HCT116 (cell line): ENCODE measurements at places on chromosomes 7 and 10.

DNA sequence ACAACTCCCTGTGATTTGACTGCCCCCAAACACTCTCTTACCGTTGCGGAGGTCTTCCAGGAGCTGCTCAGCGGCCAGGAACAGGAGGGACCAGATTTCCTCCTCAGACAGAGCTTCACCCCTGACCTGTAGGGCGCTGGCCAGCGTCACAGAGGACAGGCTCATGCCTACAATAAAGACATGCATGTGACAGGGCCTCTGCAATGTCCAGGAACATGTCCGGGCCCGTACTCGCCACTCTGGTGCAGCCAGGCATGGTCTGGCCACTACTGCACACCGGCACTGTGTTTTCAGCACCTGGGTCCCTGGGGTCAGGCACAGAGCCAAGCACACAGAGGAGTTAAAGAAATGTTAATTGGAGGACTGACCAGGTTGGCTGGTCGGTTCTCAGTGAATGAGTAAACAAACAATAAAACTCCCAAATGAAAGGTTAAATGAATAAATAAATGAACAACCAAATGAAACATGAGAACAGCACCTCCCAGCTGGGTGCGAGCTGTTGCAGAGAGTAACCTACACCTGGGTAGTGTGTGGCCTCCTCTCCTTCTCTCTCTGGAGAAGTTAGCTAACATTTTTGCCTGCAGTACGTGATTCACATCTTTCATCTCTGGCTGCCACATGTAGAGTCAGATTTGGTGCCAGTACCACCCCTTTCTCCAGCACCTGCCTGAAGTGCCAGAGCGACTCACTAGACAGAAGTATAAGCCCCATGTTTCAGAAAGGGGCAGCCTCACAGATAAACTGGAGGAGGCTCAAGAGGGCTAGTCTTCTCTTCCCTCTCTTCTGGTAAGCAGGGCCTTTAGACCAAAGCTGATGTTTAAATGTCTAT is 22.8 kb downstream of the FRMPD2 start:
- DNase-seq = no peak

- no peak for DNase-seq
Measured at GRCh38 chr10:124004663-124005004, 88.8 kb downstream of the CHST15 start.

DNA sequence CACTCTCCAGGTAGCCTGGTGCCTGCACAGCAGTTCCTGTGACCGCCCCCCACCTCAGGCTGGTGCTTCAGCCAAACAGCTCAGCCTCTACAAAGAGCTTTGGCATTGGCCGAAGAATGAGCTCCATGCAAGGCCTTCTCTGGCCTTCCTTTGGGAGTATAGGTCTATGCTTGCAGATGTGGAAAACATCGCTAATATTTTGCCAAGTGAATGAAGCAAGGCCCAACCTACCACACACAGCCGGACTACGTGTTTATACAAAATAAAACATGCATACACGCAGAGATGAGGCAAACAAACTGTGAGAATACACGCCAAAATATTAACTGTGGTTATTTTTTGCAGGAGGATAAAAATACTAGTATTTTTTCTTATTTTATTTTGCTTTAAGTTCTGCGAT is 416.2 kb upstream of the C7orf33 start:
- DNase-seq = no peak

- DNase-seq = no peak
Measured at GRCh38 chr10:22810643-22811465, 96.5 kb upstream of the PIP4K2A start.

- DNase-seq = no peak
Measured at GRCh38 chr7:142918901-142919300, 14.6 kb downstream of the TRPV5 start.

DNA sequence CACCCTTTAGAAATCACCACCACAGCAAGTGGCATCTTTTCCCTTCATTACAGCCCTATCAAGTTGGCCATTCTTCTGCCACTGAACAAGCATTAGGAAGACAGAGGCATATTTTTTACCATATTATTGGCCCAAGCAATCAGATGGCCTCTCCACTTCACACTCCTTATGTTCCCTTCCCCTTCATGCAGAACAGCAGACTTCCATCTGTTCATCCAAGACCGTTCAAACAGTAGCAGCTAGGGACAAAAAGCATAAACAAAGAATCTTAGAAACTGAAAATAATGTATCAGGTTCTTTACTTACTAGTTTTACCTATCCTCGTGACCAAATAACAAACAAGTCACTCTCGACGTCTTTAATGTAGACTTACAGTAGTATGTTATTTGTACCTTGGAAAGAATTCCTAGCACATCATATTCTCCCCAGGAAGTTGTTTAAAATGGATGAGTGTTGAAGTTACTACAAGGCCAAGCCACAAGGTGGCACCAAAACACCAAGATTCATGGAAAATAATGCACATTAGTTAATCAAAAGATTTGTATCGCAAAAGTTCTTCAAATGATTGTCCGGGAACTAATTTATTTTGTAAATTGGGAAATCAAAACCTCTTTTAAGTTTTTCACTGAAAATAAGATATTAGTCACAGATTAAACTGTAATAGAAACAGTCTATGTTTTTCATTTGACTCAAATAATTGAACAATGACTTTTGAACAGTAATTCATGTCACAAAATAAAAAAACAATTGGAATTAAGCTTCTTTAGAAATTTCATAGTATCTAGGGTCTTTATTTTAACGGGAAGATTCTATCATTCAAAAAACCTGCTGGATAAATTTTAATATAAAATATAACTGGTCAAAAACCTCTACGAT is 112.1 kb downstream of the VPS41 start:
- peak; percentile 34 for DNase-seq

GRCh38 chr10:112185959-112186358 is 2.4 kb upstream of the GPAM start:
- DNase-seq = no peak

DNA sequence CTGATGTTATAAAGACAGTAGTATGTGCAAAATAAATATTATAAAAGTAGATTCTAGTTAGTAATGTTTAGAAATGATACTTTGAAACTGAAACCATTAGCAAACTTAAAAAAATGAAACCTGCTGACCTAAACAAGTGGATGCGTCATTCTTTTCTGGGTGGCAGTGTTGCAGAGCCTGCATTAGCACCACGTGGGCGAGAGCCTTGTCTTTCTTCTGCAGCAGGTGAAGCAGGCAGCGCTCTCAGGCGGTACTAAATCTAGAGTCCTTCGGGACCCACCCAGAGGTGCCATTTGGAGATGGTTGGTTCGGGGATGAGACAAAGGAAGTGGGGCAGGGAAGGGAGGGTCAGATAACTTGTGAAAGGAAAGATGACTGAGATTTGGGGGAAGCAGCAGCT is 759.1 kb upstream of the IGFBP3 start:
- no peak for DNase-seq

GRCh38 chr10:12073526-12073925 is 4.8 kb downstream of the DHTKD1 start:
- DNase-seq = no peak

DNA sequence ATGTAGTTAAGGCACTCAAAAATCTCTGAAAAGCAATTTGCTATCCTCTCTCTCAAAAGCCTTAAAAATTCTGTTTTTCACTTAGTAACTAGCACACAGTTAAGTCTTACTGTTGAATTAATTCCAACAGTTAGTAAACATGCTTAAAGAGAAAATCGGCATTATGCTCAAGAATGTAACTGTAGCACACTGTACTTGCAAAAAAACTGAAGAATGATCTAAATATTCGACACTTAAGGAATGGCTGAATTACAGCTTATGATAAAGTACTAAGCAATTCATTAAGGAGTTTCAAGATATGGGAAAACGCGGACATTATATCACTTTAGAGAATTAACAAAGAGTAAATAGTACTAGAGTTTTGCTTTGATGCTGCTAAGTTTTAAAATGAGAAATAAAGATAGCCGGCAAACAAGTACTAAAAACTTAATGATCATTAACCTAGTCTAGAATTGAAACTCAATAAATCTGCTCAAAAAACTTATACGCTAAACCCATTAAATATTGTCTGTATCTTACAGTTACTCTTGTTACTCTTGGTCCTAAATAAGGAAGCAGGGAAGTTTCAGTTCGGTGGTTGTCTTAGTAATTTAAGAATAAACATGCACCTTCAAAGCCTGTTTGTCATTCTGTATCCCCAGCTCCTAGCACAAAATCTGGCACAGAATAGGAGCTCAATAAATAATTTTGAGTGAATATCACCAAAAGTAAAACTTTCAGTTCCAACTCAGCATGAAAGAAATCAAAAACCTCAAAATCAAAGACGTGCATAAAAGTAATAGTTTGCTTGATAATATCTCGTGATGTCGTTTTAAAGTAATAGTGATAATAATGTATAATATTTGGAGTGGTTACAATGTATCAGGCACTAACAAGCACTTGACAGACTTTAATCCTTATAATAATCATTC is 1.2 kb downstream of the TRDMT1 start:
- no peak for DNase-seq

DNA sequence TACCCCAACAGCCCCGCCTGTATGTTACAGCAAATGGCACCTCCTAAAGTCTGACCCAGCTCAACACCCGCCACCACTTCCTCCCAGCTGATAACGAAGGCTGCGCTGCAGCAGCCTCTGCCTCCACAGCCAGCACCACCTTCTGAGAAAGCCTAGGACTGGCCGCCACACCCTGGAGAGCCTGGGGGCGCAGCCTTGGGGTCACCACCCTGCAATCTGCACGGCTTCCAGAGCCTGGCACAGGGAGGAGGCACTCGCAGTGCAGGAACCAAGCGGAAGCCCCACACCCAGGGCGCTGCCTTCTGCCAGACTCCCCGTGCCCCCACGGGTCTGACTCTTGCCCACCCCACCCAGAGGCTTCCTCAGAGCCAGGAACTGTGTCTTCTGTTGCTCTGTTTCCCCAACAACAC is 112.5 kb downstream of the MAD1L1 start:
- DNase-seq = no peak

- no peak for DNase-seq
Measured at GRCh38 chr10:73537709-73538108, 41.9 kb upstream of the PPP3CB start.

GRCh38 chr7:117383483-117384189 is 43.7 kb downstream of the ASZ1 start:
- DNase-seq = no peak

GRCh38 chr7:25116621-25117020 is 8.4 kb downstream of the CYCS start:
- no peak for DNase-seq

DNA sequence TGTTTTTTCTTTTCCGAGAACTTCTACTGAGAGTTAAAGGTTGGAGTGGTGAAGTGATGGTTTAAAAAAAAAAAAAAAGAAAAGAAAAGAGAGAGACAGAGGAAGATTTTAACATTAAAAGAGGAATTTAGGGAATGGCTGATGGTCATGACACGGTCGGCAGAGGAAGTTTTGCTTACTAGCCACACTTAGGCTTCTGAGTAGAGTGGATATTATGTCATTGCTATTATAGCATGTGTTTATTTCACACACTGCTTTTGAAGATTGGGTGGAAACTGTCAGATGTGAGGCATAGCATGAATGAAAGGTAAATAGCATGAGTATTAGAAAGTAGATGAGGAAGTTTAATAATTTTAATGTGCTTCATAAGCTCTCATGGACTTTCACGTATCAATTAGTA is 2.5 kb downstream of the KAT6B start:
- no peak for DNase-seq

DNA sequence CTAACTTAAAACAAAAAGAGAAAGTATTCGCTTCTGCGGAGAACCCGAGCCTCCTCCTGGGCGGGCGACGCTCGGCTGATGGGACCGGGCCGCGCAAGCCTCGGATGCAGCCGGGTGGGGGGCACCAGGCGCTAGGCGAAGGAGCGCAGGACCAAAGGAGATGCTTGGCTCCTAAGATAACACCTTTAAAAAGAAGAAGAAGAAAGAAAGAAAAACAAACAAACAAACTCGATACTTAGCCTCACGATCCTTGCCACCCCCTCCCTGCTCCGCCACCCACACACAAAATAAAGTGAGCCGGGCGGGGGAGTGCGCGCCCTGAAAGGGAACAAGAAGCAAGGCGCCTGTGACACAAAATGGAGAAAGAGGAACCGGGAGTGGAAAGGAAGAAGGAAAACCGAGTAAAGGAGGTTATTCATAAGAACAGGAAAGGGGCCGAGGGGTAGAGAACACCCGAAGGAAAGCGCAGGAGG is 34.0 kb upstream of the EBLN1 start:
- no peak for DNase-seq

- no peak for DNase-seq
Measured at GRCh38 chr7:90345595-90346335, 751 bp upstream of the GTPBP10 start.

DNA sequence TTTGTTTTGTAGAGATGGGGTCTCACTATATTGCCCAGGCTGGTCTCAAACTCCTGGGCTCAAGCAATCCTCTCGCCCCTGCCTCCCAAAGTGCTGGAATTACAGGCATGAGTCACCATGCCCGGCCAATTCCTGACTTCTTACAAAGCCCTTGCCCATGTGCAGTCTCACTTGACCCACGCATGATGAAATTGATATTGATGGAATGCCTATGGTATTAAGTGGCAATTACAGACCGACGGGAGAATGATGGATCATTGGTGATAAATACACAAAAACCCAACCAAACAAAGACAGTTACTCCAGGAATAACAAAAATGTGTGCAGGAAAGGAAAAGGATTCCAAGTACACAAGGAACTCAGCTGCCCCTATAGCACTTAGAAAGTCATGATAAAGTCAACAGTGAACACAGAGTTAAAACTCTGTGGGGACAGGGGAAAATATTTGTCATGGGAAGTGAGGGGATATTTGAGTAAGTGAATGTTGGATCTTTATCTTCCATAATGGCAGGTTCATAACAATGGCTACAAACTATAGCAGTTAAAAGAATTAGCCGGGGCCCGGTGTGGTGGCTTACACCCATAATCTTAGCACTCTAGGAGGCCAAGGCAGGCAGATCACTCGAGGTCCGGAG is 21.6 kb downstream of the HIP1 start:
- peak; percentile 35 for DNase-seq

GRCh38 chr10:32445036-32445435 is 904 bp upstream of the CCDC7 start:
- no peak for DNase-seq

DNA sequence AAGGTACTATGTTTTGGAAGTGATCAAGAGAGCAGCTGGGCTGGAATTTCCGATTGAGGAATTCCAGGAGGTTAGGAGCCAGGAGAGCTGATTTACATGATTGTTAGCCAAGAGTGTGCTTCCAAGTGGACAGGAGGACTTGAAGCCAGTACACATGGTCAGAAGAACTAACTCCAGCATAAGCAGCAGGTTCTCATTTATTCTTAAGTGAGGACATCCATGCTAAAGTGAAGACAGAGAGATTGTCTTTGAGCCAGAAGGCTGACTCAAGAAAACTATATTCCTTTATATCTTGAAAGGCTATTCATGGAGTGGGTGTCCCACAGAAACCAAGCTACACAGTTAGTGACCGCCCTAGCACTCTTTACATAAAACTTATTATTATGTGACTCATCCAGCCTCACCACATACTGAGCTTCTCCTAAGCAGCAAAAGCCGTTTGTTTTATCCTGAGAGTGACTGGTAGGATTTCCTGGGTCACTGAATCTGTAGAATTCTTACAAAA is 56.7 kb upstream of the SEMA3A start:
- no peak for DNase-seq

DNA sequence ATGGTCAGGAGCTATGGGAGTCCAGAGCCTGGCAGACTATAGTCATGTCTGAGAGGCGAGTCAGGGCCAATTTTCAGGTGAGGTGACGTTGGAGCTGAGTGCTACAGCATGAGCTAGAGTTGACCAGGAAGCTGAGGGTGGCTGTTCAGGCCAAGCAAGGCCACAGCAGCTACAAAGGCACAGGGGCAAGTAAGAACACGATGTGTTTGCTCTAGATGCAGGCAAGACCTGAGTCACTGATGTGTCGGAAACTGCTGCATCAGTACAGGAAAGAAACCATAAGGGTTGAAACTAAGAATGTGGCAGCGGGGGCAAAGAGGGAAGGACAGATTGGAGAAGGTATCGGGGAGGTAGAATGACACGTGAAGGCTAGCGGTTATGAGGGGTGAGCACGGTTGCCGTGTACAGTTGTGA is 11.8 kb upstream of the RRP12 start:
- DNase-seq = peak; percentile 51
